Ecto neural progenitor cell (in vitro differentiated cells): ENCODE measurements at places on chromosomes 7 and 10.

GRCh38 chr7:28078036-28078901, 102.3 kb downstream of the JAZF1 start:
- DNase-seq = no peak

DNA sequence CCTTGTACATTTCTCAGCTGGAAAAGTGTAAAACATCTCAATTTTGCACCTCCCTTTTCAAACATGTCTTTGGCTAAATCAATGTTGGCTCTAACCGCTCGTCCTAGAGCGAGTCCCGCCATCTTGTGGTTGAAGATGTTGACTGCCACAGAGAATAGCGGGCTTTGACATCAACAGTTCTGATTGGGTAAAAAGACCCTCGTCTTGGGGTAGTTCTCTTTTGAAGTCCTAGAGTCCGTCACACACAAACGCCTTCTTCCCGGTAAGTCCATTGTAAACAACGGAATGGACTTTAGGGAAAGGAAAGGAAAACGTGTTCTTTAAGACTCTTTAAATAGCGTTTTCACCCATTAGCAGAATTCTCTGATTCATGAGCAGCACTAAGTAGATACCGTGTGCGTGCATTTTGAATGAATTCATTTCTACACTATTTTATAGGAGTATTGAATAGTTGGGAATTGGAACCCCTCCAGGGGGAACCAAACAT, 452 bp upstream of the RPP30 start:
- peak; percentile 74 for DNase-seq

DNA sequence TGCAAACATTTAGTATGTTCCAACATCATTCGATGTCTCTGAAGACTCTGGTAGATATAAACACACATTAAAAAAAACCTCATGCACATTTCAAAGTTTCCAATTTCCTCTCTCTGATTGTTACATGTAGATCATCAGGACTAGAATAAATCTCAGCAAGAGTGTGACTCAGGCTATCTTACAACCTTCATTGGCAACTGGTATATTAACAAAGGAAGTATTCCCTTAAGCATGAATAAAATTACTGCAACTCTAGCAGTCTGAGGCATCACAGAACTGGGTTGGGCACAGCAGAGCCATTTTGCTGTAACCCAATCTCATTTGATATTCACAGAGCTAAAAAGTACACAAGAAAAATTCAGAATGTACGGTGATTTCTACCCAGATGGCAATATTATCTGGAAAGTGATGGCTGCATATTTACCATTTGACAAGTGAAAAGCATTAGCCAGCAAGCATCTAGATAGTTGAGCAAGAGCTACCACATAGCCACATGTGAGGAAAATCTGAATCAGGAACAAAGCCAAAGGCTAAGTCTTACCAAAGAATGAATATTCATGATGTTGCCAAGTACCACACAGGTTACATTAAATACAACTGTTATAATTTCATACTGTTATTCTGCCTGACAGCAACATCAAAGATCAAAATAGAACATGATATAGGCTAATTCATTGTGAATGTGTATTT, 232.2 kb downstream of the CRPPA start:
- DNase-seq = no peak

- peak; percentile 91 for DNase-seq
These were observed 255.0 kb upstream of the SP8 start for GRCh38 chr7:21041666-21042065.

GRCh38 chr10:108877095-108877561, 1046.2 kb downstream of the XPNPEP1 start:
- no peak for DNase-seq

DNA sequence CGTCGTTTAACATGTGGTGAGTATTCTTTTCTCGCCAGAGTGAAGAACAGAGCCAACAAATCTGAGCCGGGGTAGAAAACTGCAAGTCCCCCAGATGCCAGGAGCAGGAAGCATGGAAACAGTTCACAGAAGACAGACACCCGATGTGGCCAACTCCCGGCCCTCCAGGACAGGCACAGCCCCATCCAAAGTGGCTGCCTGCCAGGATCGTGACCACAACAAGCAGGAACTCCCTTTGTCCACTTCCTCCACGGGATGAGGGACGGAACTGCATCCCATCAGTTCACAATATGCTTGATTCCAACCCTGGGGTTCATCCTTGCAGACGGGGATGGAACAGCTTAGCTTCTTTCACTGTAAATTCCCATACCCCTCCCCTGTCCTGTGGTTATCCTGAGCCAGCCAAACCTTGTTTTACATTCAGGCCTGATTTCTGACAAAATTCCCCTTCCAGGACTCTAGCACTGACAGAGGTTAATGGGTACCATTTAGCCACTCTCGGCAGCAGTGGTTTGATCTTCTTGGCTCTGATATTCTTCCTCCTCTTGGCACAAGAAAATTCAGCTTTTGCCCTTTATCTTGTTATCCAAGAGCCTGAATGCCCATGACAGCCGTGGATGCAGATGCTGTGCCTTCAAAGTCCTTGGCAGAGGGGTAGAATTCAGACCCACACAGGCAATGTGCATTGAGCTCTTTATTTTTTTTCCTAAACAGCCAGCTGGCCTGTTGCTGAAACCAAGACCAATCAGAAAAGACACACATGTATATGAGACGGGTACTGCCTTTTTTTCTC, 105.5 kb upstream of the FAM204A start:
- DNase-seq = no peak

- no peak for DNase-seq
These were observed 40.2 kb downstream of the CTBP2 start for GRCh38 chr10:125120053-125120710.

DNA sequence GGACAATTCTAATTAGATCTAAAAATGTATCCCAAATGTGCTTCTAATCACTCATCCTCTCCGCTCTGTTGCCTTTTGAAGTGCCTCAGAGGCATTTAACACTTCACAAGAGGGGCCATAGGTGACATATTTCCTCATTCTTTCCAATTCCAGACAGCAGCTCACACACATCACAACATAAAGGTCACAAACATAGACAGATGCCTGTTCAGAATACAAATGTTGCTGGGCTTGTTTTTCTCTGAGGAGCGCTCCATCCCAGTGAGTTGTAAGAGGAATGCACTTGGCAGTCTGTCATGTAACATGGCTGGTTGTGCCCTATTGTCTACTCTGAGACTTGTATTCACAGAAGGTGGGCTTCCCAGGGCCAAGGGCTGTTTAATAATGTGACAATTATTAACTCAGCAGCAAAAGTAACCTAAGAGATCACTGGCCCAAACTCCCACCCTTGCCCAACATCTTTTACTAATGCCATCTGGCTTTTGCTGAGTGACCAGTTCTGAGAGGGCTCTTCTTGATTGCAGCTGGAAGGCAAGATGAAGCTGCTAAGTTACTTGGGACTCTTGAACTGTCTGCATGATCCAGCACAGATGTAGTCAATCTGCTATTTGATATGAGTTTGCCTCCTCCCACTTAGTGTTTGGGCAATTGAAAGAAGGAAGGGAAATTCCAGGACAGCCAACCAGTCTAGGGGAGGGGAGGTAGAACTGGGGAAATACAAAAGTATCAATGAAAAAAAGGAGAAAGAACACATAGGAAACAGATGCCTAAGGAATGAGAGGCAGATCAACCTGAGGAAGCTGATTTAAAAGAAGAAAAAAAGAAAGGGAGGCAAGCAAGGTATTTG, 13.6 kb downstream of the PON2 start:
- DNase-seq = no peak

- no peak for DNase-seq
These were observed 413.8 kb downstream of the KCNMA1 start for GRCh38 chr10:77223526-77224460.

- no peak for DNase-seq
These were observed 88.1 kb downstream of the ANKIB1 start for GRCh38 chr7:92333866-92334265.

DNA sequence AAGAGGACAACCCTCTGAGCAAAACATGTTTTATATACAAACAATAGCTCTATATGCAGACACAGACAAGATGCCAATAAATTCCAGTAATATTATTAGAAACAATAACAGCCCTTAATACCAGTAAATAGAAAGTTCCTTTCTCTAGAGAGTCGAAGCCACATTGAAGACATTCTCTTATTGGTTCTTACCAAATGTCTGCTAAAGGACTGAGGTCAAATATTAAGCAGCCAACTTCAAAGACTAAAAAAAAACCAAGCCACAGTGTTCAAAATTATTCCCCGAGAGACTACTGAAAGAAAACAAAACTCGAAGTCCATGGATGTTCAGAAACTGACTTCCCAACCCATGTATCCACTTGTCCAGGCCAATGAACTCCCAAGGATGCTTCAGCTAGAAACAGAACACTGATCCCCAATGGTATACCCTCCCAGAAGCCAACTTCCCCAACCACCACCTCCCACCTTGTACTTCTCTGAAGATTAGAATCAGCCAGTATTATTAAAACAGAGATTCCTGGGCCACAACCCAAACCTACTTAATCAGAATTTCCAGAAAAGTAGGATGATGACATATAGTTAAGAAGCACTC, 51.9 kb downstream of the FAM13C start:
- DNase-seq = no peak

DNA sequence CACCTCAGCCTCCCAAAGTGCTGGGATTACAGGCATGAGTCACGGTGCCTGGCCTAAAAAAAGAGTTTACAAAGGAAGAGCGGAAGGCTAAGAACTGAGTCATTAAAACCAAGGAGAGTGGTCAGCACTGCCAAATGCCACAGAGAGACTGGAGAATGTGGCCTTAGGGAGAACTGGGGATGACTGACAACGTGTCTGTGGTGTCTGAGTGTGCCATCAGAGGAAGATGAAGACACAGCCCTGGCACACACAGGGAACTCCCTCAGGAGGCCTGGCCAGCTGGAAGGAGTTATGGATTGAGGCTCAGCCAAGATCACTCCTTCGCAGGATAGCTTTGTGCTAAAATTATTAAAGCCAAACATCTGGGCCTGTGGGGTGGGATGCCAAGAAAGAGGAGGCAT, 3.9 kb upstream of the INA start:
- DNase-seq = no peak

DNA sequence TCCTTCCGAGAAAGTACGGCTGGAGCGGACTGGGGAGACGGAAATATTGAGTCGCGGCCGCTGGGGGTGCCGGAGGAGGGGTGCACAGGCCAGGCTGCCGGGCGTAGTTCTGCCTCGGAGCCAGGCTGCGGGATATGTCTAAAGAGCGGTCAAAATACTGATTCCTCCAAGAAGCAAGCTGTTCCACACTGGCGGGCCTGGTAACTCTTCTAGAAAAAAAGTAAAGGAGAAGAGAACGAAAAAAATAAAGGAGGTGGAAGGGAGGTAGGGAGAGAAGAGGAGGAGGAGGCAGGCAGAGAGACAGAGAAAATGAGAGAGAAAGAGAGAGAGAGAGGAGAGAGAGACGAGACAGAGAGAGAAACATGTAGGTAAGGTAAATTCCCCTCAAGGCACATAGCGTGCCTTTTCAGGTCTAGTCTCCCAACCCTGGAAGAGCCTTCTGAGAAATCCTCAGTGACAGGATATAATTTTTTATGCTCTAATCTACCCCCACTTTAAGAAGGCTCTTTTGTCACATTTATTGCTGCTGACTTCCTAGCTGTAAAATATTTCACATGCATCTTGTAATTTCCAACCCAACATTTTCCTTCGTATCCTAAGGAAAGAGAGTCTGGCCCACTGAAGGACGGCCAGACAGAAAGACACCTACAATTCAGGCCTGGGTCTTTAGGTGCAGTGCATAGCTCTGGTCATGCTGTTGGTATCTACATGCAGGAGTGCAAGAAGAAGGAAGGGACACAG, 5.7 kb downstream of the DLX5 start:
- no peak for DNase-seq

- no peak for DNase-seq
These were observed 9.0 kb upstream of the CUZD1 start for GRCh38 chr10:122854648-122855047.

GRCh38 chr10:6892864-6893263, 312.8 kb upstream of the PRKCQ start:
- DNase-seq = no peak

GRCh38 chr10:108612485-108612884, 1310.8 kb downstream of the XPNPEP1 start:
- DNase-seq = no peak

DNA sequence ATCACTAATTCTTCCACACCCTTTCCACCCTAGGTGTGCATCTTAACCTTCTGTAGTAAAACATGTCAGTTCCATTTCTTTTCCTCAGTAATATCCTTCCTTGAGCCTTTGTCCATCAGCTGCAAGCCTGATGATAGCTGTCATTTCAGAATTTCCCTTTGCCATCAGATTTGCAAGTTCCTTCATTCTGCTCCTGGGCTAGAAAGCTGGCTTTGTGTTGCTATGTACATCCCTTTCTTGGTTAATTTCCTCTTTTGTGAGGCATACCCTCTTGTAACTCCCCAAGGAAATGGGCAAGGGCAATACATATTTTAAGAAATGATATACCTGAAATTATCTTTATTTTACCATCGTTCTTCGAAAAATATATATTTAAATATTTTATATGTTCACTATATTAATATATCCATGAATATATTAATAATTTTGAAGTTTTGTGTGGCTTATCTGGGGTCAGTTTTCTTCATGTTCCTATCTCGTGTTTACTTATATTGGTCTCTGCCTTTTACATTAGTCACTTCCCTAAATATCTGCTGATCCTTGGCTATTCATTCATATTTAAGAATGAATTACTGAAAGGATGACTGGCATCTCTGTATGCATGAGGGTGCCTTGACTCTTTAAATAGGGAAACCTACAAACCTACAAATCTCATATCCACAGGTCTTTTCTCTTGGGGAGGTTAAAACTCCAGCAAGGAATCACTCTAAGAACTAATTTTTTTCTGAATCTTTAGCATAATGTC, 143.8 kb downstream of the ZNF22 start:
- DNase-seq = no peak

DNA sequence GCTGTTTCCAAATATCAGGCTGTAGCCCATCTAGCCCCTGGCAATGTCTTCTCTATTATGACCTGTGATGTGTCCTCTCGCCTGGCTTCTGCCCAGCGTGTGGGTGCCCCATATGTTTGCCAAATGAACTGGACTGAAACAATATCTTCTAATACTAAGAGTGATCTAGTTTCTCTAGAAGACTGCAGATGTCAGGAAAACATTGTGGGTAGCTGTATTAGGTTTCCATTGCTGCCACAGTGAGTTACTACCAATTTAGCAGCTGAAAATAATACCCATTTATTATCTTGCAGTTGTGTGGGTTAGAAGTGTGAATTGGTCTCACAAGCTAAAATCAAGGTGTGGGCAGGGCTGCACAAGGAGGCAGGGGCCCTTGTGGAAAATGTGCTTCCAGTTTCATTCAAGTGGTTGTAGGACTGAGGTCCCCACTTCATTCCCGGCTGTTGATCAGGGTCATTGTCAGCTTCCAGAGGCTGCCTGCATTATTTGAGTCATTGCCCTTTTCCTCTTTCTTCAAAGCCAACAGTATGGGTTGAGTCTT, 202.8 kb upstream of the BMPER start:
- DNase-seq = no peak

DNA sequence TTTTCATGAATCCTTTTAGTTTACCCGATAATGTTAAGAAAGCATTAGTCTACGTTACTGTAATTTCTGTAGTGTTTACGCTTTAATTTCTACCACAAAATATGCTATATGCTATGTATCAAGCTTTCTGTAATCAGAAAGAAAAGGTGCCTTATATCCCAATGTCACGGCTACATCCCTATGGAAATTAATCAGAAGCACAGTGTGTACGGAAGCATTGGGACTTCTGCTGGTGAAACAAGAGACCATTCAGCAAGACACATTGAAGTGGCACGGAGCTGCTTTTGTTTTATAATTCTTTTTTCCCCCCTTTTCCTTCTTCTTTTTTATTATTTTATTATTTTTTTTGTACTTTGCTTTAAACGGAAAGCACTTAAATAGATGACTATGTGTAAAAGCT, 31.2 kb upstream of the SH2B2 start:
- DNase-seq = no peak
